Omental fat pad (tissue), 4 donors: ENCODE measurements at places on chromosomes 4 and X.

- no peak for DNase-seq
These were observed 831.7 kb upstream of the POU3F4 start for GRCh38 chrX:82676386-82676785.

DNA sequence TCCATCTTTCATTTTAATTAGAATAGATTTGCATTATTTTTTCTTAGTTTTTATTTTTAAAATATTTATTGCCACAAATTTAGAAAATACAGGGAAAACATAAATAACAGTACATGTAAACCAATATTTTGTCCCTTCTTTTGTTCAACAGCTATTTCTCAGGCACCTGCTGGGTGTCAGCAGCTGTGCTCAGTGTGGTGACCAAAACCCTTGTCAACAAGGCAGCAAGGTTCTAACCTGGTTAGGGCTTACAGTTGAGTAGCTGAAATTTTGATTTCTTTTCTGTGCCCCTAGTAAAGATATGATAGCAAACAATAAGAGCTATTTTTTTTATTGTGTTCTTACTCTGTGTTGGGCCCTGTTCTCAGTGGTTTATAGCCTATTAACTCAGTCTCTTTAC is 128.1 kb downstream of the PTTG2 start:
- no peak for DNase-seq

DNA sequence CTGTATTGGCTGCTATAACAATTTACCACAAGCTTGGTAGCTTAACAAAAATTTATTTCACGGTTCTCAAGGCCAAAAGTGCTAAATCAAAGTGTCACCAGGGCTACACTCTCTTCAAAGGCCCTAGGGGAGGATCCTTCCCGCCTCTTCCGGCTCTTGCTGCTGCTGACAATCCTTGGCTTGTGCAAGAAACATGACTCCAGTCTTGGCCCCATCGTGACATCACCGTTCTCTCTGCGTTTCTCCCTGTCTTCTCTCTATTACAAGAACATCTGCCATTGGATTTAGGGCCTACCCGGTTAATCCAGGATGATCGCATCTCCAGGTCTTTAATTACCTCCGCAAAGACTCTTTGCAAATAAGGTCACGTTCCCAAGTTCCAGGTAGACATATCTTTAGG is 10.4 kb upstream of the CLCN4 start:
- no peak for DNase-seq

- DNase-seq = no peak
These were observed 240.5 kb downstream of the GRIA3 start for GRCh38 chrX:123424546-123424945.

DNA sequence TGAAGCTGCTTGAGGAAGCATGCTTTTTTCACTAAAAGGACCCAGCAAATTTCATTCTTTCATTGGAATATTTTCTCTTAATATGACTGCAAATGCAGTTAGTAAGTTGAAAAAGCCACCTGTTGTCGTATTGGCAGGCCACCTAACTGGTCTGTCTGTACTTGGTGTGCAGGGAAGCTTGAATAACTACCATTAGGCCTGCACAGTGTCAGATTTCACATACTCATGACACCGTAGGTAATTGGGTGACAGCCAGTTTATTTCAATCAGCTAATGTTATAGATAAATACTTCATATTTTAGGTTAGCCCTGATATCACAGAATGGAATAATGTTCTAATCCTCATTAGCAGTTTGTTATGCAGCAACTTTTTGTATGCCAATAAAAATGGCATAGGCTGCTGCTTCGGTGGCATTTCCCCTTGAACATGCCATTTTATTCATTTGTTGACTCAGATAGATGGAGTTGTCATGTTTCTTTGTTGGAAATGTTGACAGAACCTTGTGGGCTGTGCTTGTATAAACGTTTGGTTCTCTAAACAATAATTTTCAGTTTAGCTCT is 173.7 kb downstream of the RPA4 start:
- DNase-seq = no peak

- no peak for DNase-seq
These were observed 104.6 kb downstream of the ANAPC4 start for GRCh38 chr4:25481648-25482047.

- DNase-seq = no peak
These were observed 61.4 kb downstream of the HTRA3 start for GRCh38 chr4:8330821-8331574.

DNA sequence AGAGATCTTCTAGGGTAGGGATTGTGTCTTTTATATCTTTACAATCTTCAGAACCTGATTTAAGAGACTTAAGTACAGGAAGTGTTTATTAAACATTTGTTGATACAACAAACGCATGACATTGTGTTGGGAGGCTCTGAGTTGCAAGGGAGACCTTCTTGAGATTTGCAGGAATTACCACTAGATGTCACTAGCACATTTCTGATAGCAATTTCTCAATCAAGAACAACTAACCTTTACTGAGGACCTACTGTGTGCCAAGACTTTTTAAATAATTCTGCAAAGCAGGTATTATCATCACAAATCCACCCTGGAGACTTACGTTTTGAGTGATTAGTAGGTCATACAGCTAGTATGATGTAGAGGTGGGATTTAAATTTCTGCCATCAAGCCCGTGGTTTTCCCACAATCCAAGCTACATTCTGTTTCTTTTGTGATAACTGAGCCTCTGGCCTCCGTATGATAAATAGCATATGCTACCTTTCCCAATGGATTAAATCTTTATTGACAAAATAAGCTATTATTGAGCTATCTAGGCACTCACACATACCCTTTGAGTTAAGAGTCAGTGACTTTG is 986.0 kb downstream of the CCSER1 start:
- no peak for DNase-seq

DNA sequence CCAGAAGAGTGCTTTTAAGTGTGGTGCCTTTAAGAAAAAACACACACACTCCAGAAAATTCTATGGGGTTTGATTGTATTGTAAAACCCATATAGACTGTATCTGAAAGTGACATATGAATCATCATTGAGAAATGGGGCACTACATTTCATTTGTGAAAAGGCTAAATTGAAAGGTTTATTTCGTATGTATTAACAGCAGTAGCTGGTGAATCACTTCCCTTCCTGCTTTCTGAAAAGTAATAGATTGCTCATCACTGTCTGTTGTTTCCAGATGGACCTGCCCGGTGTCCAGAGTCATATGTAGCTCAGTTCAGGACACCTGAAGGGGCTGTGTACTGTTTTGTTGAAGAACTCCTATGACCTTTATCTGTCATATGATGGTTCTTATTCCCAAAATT is 28.1 kb upstream of the HPRT1 start:
- DNase-seq = no peak

GRCh38 chrX:124820738-124821137 is 474.4 kb downstream of the SH2D1A start:
- DNase-seq = no peak

GRCh38 chrX:32749070-32749469 is 462.3 kb downstream of the DMD start:
- no peak for DNase-seq

DNA sequence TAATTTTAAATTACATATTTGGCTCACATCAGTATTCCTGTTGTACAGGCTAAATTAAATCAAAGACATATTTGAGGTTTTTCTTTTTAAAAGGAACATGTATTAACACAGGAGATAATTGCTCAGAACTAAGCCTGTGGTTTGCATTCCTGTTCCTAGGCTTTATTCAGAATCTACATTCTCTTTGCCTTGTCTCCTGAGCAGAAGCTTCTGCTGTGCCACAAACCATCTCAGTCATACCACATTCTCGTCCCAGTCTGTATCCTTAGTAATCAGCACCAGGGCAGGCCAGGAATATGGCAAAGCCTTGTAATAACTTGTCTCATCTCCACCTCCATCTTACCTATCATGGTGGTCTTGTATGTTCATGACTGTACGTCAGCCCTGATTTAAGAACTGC is 162.8 kb downstream of the ARHGAP24 start:
- DNase-seq = no peak

- no peak for DNase-seq
These were observed 803.9 kb upstream of the PCDH10 start for GRCh38 chr4:132344924-132345828.

DNA sequence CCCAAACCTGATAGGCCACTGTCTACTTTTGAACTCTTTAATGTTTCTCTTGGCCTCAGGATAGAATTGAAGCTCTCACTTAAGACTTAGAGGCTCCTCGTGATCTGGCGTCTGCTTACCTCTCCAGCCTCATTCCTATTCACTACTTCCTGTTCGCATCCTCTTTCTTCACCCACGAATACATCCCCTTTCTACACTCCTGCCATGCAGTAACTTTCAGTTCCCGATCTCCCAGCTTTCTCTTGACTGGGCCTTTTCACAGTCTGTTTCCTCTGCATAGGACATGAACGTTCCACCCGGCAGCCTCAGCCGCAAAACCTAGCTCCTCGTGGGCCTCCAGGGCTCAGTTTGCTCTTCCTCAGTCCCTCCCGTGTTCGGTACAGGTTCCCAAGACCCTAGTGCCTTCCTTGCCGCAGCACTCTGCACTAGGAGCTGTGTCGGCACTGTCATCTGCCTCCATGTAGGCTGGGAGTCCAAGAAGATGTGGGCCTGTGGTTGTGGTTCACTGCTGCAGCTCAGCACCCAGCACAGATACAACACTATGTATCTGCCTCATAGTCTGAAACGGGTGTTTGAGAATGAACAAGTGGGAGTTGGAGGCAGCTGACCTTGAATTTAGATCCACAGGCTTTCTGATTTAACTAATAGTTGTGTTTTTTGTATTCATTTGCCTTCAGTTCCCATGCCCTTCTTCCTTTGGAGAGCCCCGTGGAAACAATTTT is 15.8 kb downstream of the RPL39 start:
- no peak for DNase-seq

DNA sequence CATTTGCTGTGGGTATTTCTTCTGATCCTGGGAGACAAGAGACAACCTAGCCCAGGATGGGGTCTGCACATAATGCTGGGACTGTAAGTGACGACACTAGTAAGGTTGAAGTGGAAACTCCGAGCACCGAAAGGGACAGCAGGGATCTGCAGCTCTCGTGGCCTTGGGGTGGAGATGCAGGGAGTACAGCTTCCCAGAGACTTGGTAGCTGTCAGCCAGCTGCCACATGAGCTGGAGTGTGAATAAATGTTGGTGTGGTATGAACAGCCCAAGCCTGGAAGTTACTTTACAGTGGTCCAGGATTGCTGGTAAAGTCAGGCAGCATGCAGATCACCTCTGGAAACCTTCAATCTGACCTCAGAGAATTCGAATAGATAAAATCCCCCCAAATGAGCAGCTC is 97.6 kb downstream of the FAM193A start:
- no peak for DNase-seq

DNA sequence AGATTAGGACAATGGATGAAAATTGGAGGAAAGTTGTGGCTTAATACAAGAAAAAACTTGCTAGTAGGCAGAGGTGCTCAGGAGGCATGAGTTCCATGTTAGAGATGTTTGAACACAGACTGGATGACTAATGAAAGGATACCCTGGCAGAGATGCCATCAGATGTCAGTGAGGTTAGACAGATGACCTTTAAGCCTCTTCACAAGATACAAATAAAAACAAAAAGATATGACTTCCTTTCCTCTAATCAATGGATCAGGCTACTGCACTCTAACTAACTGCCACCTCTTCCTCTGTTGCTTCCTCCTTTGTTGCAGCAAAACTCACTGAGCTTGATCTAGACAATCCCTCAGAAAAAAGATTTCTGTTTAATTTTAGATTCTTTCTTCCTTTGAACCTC is 14.7 kb downstream of the STAP1 start:
- no peak for DNase-seq

- DNase-seq = no peak
These were observed 17.7 kb downstream of the IL21 start for GRCh38 chr4:122603156-122603574.

DNA sequence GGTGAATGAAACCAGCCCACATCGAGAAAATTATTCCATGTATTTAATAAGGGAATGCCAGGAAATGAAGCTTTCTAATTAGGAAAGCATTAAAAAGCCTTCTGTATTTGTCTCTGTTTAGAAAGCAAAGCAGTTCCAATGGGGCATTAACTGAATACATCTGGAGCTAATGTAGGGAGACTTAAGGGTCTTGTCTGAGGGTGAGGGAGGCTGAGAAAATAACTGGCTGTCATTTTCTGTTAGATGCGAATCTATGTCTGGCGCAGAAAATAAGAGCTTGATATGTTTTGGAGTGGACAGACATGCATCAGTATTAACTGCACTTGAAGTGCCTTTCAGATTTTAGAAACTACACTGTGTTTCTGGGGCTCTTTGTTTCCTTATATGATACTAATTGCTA is 111.3 kb downstream of the KLHL8 start:
- DNase-seq = no peak

GRCh38 chr4:73213916-73214653 is 44.5 kb downstream of the ANKRD17 start:
- no peak for DNase-seq

GRCh38 chrX:38879631-38880220 is 78.5 kb downstream of the MID1IP1 start:
- DNase-seq = no peak

DNA sequence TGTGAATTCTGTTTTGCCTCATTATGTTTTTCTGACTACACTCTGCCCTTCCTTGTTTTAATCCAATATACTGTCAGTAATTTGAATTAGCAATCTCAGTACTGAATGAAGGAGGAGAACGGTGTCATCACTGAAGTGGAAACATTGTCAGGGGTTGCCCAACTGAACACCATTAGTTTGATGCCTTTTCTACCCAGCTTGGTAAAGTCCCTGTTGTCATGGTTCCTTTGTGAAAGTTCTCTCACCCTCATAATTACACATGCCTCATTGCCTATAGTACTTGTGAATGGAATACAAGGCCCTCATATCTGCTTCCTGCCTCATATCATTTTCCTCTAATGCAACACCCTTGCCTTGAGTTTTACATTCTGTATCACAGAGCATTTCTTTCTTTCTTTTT is 76.9 kb downstream of the RRAGB start:
- no peak for DNase-seq

DNA sequence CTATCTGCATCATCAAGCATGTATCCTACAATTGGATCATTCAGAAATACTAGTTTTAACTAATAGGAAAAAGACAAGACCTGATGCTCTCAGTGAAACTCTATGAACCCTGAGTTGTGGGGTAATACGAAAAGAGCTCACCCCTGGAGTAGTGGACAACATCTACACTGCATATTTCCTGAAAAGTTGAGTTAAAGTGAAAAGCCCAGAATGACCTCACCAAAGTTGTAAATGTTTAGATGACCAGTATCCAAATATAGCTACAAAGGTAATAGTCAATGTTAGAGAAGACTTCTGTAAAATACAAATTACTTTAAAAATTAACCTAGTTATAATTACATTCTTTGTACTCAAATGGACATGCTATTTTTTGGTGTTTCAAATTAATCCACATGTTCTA is 52.8 kb upstream of the SRPX start:
- DNase-seq = no peak

- DNase-seq = no peak
These were observed 438.1 kb downstream of the TLL1 start for GRCh38 chr4:166311169-166311568.

GRCh38 chr4:119940557-119940956 is 126.1 kb downstream of the MAD2L1 start:
- no peak for DNase-seq
